ENCODE measurements at places on chromosomes 11 and 22.

DNA sequence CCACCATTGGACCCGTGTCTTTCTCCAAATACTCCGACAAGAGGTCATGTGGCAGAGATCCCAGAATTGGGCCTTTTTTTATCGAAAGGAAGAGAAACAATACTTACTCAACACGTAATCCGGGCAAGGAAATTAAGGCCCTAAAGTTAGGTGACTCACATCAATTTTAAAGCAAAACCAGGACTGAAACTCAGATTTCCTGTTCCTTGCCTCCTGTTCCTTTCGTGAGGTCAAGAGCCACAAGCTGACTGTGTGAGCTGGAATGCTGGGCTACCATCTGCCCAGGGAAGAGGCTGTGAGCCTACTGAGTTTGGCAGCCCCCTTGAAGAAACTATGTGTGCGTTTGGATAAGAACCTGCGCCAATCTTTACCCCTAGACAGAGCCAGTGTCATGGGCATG lies 27.1 kb upstream of the MRGPRX2 start:
- DNase-seq, result no peak

DNA sequence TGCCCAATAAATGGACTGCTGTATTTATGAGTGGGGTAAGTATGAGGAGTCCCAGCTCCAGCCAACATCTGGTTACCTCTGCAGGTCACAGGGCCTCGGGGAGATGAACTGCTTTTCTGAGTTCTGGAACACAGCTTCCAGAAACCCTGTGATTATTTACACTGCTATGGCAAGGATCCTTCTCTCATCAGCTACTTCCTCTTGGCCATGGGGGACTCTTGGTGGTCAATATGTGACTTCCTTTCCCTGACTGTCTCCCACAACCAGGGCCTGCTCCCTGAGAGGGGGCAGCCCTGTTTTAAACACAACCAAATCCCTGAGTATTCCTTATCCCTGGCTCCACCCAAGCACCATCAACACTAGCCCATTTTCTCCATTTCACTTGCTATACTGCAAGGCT lies 10.0 kb downstream of the RHOG start:
- DNase-seq, result no peak

GRCh38 chr22:19916006-19916405 lies 25.6 kb upstream of the COMT start:
- DNase-seq, result no peak

GRCh38 chr11:99117603-99118002 lies 96.9 kb downstream of the CNTN5 start:
- DNase-seq, result no peak

DNA sequence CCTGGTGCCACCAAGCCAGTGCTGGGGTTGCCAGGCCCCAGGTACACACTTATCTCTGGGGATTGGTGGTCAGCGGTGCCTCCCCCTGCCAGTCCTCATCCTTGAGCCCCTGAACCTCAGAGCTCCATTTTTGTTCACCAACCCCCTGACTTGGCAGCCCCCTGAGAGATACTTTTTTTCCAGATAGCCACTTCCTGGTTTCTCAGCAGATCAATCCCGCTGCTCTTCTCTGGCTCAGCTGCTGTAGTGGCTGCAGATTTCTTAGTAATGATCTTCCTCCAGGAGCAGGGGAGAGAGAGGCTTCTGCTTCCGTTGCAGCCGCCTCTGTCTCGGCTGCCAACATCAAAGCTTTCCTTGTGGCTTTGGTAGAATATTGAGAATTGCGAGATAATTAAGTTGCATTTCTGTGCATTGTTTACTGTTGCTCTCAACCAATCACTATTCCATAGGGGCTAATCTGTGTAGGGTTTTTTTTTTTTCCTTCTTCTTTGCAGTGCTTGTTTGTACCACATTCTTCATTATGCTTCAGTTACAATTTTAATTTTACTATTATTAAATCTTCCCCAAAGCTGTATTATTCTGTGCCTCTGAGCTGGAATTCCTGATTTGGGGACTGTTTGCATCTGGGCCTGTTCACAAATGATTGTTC lies 92.1 kb downstream of the PKNOX2 start:
- no peak for DNase-seq

DNA sequence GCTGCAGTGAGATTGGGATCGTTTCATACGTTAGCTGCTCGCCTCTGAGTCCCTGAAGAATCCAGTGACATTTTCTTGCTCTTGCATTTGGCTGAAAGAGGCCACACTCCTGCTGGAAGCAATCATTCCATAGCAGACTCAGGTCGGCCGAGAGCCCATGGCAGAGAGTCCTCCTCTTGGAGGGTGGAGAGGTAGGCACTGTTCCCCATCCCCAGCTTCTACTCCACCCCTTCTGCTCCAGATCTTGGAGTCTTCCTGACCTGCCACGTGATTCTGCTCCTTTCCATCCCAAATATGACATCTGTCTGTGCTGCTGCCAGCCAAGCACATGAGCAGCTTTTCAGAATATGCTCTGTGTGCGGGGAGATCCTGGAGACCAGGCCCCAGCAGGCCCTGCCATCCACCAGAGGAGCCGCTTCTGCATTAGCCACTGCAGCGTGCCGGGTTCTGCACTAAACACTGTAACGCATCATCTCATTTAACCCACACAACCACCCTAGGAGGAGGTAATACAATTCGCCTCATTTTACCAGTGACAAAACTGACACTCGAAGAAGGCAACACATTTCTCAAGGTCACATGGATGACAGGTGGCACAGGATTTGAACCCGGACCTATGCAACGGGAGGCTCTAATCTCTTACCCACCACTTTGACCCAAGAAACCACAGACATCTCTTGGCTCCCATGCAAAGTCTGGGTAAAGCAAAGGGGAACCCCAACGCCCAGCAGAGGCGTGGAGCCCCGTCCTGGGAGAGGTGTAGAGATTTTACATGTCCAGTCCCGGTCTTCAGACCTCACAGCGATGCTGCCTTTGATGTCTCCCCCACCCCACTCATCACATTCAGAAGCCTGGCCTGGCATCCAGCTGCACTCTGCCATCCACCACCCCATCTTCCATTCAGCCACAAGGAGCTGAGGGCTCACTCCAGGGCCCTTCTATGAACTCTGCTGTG lies 78.8 kb downstream of the FEZ1 start:
- no peak for DNase-seq

DNA sequence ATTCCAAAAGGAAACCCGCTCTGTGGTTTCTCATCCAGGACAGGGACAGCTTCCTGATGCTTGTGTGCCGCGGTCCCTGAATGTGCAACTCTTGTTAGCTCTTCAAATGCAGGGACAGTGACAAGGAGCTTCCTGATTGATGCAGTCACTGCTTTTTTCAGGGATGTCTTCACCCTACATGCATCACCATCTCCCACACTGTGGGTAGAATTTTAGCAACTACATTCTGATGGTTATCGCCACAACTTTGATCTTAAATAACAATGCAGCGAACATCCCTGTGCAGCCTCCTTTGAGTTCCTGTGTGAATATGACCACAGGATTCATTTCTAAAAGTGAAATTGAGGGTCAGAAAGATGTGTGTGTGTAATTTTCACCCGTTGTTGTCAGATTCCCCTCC lies 115.0 kb downstream of the GGTLC2 start:
- no peak for DNase-seq

- no peak for DNase-seq
Observed at GRCh38 chr11:92707173-92707619, 262.3 kb upstream of the MTNR1B start.

GRCh38 chr11:116896211-116896610 lies 58.8 kb upstream of the APOA1 start:
- DNase-seq, result no peak

GRCh38 chr11:88420165-88420791 lies 82.7 kb upstream of the CTSC start:
- DNase-seq, result no peak

Measured in femur (tissue), 1 donor.